ENCODE measurements at places on chromosomes 5 and 9. TPM values are rescaled to one million over a fixed set of nuclear protein-coding genes. Genes with fewer than 3 reads are reported as not detected.

The SMIM33 gene
- total RNA-seq: not detected

The THBS4 gene
- total RNA-seq: 2.1 TPM

The CDKN2B gene
- total RNA-seq: 6.0 TPM

The LYRM7 gene
- 12.1 TPM for total RNA-seq

The IL9 gene
- not detected for total RNA-seq
